ENCODE measurements at places on chromosomes 5 and 9.

- DNase-seq = no peak
Measured at GRCh38 chr9:132645711-132646110, 24.1 kb downstream of the DDX31 start.

GRCh38 chr5:116406306-116407041 is 168.1 kb downstream of the SEMA6A start:
- DNase-seq = no peak

- DNase-seq = no peak
Measured at GRCh38 chr5:169149317-169149716, 151.6 kb downstream of the SLIT3 start.

DNA sequence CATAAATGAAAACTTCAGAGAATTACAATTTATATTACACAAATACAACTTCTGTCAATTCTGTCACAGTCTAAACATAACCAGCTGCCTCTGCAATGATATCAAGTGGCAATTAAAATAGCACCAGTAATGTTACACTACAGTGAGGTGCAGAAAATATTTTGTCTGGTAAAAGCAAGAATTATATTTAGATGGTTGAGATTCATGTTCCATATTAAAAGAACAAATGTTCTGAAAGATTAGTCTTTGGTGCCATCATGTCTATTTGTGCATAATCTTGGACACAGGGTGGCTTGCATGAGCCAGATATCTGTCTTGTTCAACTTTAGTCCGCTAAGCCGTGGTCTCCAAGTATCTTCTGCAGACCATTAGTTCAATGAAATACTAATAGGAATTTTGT is 29.0 kb upstream of the PRR16 start:
- no peak for DNase-seq

DNA sequence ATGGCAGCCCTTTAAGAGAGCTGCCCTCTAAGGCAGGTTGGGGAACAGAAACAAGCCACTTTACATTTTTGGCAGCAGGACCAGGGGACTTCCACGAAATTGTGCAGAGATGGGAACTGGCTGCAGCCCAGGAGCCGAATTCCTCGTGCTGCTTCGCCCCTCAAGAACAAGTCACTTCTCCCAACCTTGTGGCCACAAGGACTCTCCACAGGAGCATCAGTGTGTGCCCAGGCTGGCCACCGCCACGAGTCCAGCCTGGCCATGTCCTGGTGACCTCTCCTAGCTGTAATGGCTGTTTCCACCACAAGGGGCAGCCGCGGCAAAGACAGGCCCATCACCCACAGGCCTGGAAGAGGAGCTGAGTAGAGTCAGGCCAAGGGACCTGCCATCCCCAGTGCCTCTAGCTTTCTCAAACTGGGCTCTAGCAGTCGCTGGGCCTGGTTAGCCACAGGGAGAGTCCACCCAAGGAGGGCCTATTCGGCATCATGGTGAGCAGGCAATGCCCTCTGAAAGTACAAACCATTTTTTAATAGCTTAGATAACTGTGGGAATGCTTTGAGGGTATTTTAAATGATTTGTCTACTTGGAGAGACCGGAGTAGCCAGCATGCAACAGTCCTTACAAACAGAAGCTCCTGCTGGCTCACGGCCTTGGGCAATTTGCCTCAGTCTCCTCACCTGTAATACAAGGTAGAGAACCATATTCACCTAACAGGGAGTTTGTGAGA is 129.0 kb downstream of the COL23A1 start:
- peak; percentile 28 for DNase-seq

DNA sequence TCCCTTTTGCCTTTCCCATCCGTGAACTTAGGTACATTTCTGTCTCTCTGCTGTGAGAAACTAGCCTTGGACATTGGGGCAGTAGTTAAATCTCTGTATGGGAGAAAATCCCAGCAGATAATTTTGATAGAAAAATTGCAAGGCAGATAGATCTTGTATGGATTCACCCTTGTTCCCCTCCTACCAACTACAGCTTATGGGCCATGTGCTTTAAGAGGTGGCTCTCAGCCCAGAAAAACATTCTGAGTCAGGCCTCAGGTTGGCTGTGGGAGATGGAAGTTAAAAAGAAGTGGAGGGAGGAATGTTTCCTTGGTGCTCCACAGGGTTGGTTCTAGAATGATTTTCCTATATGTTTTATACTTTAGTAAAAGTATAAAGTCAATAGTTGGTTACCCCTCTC is 1.4 kb upstream of the KDM3B start:
- no peak for DNase-seq

GRCh38 chr9:89212171-89212570 is 33.6 kb upstream of the SHC3 start:
- DNase-seq = no peak

GRCh38 chr9:131824953-131825495 is 85.1 kb upstream of the RAPGEF1 start:
- DNase-seq = no peak

- no peak for DNase-seq
Measured at GRCh38 chr5:96200641-96201040, 232.4 kb downstream of the PCSK1 start.
